Stimulated activated CD4-positive, alpha-beta T cell treated with anti-CD3 and anti-CD28 coated beads, TNF-alpha, amount 100 ng/mL, for 4 hours (primary cell): ENCODE measurements at places on chromosomes 7 and 10.

DNA sequence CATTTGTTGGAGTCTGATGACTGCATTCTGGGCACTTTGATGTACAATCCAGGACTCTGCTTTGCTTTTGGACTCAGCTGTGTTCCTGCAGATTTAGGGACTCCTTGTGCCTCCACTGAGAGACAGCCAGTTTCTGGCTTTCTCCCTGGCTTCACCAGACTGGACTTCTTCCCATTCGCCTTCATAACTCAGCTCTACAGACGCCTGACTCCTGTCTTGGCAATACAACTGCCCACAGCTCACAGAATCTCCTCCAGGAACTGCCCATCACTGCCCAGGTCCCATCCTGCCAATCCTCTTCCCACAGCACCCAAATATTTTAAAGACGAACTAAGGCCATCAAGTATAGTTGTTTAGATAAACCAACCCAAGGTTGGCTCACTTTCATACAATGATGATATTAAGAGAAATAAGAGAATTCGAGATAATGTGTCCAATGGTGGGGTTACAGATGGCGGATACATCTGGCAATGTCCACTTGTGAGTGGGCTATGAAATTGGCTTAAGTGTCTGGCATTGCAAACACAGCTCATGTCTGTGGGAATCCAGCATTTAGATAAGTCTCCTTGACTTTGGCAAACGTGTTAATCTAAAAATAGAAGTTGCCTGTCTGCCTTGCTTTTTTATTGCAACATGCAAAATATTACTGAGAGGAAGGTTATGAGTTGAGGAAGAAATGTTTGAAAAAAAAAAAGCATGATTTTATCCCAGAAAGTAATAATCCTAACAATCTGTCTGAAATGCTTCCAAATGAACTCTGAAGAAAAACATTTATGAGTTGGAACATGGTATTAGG, 95.1 kb downstream of the ITGA8 start:
- no peak for DNase-seq

DNA sequence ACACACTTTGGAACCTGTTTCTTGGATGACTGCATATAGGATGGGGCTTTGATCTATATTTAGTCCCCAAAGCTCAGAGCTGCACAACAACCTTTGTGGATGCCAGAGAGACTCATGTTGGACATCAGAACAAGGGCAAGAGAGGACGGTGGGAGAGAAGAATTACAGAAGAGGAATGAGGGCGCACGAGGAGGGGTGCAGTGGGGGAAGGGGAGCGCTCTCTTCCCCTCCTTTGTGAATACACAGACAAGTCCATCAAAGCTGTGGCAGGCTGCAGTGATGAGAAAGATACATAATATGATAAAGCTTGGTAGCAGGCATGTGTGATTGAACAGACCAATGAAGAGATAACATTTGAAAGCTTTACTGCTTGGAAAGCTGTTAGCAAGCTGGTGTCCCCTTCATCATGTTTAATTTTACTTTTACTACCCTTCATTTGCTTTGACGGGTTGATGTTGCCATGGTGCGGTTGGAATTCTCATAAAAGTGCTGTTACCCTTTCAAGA, 857.8 kb downstream of the KCNMA1 start:
- no peak for DNase-seq

- no peak for DNase-seq
Observed at GRCh38 chr7:501526-501925, 18.1 kb downstream of the PDGFA start.

GRCh38 chr10:113411456-113411855, 141.4 kb upstream of the HABP2 start:
- no peak for DNase-seq

DNA sequence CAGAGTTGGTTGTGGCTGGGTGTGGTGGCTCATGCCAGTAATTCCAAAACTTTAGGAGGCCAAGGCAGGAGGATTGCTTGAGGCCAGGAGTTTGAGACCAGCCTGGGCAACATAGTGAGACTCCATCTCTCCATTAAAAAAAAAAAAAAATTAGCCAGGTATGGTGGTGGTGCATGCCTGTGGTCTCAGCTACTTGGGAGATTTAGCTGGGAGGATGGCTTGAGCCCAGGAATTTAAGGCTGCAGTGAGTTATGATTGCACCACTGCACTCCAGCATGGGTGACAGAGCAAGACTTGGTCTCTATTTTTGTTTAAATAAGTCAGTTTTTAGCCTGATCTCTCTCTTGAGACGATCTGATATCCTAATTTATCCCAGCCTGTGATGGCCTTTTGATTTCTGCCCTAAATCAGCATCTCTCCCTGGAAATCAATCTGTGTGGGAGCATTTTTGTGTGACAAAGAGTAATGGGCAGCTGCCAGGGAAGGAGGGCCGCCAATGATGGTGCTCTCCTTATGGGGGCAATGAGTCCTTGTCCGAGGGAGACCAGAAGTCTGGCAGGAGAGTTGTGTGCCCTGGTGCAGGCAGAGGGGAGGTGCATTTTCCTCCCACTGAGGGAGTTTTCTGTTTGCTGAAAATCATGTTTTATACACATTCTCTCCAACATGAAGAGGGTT, 111.0 kb downstream of the NRP1 start:
- DNase-seq: no peak

DNA sequence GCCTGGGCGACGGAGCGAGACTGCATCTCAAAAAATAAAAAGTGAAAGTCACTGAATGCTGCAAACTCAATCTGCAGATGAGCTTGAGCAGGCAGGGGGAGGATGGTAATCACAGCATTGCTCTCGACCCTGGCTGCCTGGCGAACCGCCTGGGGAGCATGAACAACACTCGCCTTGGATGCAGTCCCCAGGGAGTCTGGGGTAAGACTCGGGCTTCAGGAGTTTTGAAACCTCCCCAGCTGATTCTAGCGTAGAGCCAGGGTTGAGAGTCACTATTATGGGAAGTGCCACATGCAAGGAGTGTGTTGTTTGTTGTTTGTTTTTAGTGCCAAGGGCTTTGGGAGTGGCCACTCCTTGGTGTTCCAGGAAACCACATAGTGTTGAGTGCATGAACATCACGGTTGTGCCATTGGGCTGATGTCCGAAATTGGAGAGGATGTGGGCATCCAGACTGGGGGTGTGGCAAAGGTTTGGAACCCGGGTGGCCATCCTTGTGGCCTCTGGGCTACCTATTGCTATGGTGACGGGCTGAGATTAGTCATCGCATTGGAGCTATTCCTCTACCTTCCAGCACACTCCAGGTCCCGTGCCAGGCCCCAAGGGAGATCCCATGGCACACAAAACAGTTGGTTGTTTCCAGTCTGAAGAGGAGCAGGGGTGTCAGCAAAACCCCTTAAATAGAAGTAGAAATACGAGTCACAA, 92.6 kb downstream of the RGS10 start:
- DNase-seq: no peak

GRCh38 chr10:7412928-7413282, 2.1 kb upstream of the SFMBT2 start:
- no peak for DNase-seq

GRCh38 chr10:11463111-11463510, 148.3 kb downstream of the USP6NL start:
- no peak for DNase-seq

DNA sequence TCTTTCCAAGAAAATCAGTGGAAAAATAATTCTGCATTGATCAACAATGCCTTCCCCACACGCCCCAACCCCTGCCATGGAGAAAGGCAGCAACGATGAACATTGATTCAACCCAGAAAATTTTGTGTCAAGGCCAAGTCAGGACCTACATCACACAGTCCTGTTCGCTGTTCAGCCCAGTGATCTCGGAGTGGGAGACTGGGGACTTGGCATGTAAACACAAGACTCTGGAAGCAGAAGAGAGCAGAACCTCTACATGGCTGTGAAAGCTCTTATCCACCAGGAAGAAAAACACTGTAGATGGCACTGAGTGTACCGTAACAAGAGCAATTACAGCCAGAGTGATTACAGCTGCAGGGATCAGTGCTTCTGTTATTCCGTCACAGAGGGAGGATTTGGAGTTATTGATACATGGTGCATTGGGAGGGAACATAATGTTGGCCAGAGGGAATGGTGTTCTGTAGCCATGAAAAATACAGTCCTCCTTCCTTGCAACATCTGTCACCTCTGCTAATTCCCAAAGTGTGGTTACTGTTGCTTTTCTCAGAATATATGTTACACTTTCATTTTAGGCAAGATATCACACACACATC, 136.6 kb downstream of the IQUB start:
- no peak for DNase-seq

GRCh38 chr7:8109196-8110022, 140.8 kb downstream of the GLCCI1 start:
- DNase-seq: no peak

DNA sequence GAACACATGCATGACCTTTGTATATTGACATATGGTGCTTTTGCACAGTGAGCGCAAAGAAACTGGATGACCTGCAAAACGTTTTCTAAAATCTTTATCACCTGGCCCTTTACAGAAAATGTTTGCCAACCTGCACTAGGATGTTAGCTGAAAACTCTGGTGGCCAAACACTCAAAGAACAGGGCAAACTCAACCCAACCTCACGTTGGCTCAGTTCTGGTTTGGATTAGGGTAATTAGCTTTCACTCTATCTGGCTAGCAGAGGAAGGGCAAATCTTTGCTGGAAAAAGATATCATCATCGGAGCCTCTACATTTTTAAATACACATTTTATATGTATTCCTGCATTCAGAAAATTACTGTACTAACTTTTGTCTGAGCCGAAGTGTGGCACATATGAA, 688.9 kb downstream of the PHTF2 start:
- DNase-seq: no peak

DNA sequence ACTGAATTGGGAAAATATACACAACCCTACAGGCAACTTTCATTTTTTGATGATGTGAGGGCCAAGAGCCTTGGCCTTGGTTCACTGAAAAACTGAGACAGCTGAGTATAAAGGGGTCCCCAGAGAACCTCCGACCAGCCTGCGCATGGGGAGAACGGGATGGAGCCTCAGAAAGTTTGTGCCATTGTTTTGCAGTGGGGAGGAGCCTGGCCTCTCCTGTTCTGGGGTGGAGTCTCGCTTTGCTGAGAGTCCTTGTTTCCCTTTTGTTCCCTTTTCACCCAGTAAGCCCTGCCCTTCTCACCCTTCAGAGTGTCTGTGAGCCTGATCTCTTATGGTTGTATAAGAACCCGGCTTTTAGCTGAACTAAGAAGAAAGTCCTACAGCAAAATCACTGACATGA, 193.2 kb upstream of the AKR1E2 start:
- DNase-seq: no peak

DNA sequence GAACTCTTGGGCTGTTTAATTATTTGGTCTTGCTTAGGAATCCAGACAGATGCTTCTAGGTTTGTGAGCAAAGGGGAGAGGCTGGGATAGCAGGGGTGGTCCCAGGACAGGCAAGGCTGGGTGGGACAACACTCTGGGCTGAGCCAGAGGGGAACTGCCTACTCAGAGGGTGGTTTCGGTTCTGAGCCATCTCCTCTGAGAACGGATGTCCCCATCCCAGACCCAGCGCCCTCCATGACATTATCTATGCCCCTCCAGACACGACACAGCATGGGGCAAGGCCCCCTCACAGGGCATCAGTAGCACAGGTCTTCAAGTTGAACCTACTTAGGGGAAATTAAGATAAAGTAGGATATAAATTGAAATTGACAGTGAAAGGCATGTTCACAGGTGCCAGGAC, 7.1 kb downstream of the ASB10 start:
- DNase-seq: no peak

- no peak for DNase-seq
Observed at GRCh38 chr10:113329121-113329596, 223.7 kb upstream of the HABP2 start.
